ENCODE measurements at places on chromosomes 2 and 18.

DNA sequence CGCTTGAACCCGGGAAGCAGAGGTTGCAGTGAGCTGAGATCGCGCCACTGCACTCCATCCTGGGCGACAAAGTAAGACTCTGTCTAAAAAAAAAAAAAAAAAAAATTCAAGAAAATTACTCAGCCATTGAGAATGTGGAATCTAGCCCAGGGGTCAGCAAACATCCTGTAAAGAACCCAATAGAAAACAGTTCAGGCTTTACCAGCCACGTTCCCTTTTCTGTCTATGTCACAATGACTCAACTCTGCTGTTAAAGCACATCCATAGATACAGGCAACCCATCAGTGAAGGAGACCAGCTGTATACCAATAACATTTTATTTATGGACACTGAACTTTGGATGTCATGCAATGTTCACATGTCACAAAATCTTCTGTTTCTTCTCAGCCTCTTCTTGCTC is 435.6 kb upstream of the GYPC start:
- no peak for DNase-seq

DNA sequence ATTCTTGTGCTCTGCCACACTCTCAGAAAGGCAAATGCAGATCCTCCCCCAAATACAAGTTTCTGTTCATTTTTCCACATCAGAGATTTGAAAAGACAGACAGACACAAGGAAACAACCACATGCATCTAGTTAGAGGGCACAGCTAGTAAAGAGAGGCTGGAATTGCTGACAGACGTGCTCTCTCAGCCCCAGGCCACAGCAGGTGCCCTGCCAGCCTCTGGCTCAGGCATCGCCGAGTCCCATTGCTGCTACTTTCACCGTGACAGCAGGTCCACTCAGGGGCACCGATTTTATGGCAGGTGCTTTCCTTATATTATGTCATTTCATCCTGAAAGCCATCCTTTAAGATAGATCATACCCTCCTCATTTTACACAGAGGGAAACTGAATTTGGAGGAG is 507.5 kb downstream of the EIPR1 start:
- DNase-seq: no peak

- no peak for DNase-seq
Observed at GRCh38 chr2:100802066-100802465, 17.9 kb upstream of the NPAS2 start.

DNA sequence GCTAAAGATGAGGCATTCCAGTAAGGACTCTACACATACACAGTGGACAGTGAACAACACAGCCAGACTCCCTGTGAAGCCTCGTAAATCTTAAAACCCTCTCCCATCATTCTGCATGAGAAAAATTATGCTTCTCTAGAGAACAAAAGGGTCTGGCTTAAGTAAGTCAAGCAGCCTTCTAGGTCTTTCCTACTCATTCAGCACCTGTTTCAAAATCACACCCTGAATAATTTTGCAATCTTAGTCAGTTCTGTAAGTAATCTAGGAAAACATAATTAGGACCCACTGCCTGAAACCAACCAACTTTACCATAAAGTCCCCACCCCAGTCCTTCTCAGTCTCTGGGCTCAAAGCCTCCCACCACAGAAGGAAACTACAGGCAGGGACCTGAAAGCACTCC is 19.7 kb downstream of the IAH1 start:
- no peak for DNase-seq

- DNase-seq: no peak
Observed at GRCh38 chr2:36526226-36526625, 71.7 kb downstream of the FEZ2 start.

DNA sequence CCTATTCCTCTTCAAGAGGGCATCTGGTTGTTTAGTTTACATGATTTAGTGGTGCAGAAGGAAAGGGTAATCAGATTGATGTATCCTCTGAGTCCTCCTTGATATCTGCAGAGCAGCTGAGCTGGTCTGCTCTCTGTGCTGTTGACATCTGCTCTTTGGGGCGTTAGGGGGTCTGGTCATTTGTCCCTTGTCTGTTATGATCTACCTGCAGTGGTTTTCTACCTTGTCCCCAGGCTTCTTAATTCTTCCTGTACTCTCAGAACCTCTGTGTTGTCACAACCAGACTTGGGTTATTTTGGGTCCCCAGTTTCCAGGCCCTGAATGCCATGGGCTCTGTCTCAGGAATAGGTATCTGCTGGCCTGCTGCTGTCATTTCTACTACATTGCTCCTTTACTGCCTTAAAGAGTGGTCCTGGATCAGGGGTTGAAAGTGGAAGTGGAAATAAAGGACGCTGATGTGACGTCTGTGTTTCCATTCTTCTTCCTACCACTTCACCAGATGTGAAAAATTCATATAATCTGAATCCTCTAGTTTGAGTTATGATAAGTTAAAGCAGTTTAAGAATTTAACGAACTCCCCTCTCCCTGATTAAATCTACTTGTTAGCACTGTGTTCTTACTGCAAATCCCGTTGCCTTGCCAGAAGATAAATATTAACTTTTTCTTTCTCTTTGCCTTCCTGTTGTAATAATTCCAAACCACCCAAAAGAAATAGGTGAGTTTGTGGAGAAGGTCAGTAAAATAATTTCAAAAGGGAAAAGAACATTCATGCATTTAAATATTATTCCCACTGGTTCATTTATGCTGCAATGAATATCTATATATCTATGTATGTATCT is 16.6 kb upstream of the CPS1 start:
- no peak for DNase-seq

- no peak for DNase-seq
Observed at GRCh38 chr2:199552141-199552540, 94.4 kb upstream of the SATB2 start.

DNA sequence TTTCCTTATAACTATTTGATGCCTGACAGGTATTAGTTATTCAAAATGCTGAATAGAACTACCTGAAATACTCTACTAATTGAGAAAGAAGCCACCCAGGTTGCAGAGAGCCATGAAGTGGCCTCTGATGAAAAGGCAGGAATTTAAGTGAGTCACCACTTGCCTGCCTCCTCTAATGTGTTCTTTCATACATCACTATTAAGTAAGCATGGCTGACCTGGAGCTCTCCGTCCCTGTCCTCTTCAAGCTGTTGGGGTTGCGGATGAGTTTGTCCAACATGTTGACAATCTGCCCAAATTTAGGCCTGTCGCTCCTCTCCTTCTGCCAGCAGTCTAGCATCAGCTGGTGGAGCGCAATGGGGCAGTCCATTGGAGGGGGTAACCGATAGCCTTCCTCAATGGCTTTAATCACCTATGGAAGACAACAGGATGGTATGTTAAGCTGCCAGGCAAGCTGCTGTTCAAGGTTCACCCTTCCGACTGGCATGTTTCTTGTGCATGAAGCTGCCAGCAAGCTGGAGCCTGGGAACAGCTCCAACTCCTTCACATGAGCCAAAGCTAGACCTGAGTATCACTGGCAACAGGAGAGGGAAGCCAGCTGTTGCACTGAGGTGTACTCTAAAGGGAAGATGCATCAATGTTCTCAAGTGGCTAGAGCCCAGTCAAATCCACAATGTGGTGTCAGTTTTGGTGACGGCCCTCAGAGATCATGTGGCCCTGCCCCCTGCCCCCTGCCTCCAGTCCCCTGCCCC is 142.2 kb downstream of the EPHA4 start:
- DNase-seq: no peak

DNA sequence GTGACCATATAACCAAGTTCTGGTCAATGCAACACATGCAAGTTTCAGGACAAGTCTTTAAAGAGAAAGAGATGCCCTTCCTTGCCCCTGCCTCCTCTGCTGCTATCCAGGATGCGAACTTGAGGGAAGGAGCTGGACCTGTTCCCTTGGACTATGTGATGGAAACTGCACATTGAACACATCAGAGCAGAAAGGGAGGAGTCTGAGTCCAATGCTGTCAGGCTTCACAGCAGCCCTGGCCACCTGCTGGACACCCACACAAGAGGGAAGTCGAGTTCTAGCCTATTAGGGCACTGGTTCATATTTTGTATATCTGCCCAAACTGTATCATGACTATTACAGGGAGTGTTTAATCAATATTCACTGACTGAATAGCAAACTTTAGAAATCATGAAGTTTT is 38.3 kb upstream of the TEX51 start:
- DNase-seq: no peak

DNA sequence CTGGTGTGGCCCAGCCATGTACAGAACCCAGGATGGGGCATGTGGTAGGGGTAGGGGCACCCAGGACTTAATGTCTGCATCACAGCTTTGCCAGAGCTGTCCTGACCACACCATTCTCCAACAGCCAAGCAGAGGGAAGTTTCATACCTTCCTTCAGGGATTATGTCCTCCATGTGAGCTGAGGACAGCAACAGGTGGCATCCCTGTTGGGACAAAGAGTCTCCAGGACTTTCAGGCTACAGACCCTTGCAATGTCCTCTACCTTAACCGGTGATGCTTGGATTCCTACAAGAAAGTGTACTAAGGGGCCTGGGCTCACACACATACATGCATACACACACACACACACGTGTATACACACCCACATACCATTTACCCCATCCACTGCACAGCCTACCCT is 227.0 kb upstream of the SIX2 start:
- DNase-seq: no peak

DNA sequence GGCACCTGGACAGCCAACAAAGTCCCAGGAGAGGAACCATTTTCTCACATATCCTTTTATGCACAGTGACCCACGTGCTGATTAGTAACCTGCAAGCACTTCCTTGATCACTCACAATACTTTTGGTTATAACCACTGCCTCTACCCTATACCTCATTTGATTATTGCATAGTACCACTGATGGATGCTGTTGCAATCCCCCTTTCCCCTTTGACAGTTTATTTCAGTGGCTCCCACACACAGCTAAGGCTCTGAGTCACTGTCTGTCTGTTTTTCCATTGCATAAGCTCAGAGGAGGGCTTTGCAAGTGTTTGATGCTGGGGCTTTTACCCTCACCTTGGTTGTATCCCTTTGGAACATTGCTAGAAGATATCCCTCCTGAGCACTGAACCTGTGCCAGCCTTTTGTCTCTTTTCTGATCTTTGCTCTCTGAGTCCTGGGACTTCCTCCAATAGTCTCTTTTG is 101.7 kb upstream of the RBBP8 start:
- no peak for DNase-seq

DNA sequence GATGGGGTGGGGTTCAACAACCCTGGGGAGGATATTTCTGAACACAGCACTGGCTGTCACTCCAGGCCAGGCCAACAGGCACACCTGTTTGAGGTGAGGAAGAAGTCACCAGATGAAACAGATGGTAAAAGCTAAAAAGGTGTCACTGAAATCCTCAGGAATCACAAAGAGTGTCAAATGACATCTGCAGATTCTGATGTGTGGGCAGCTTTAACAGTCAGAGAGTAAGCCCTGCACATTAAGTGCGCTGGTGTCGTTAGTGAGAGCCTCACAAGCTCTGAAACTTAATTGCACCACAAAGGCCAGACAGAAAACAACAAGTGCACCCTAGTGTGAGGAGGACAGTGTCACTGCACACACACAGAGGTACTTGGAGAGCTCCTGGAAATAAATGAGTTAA is 13.6 kb downstream of the FLACC1 start:
- no peak for DNase-seq

DNA sequence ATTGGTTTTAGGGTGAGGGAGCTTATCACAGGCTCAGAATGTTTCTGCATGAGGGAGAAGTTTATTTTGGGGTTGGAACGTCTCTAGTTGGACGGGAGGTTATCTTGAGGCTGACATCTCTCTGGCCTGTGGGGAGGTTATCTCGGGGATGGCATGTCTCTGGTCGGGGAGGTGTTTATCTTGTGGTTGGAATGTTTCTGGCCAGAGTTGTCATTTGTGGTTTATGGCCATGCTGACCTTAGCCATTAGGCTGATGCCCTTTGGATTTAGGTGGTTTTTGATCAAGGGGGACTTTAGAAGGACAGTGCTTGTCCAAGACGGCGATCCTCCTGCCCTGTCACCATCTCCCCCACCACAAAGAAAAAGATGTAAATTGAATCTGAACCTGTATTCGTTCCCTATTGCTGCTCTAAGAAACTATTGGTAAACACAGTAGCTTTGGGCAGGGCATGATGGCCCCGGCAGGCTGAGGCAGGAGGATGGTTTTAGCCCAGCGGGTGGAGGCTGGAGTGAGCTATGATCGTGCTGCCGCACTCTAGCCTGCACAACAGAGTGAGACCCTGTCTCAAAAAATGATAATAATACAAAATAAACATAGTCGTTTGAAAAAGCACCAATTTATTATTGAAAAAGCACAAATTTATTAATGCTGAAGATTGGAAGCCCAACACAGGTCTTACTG is 17.8 kb upstream of the MPPE1 start:
- DNase-seq: no peak

- no peak for DNase-seq
Observed at GRCh38 chr2:1584691-1585485, 159.4 kb downstream of the PXDN start.

DNA sequence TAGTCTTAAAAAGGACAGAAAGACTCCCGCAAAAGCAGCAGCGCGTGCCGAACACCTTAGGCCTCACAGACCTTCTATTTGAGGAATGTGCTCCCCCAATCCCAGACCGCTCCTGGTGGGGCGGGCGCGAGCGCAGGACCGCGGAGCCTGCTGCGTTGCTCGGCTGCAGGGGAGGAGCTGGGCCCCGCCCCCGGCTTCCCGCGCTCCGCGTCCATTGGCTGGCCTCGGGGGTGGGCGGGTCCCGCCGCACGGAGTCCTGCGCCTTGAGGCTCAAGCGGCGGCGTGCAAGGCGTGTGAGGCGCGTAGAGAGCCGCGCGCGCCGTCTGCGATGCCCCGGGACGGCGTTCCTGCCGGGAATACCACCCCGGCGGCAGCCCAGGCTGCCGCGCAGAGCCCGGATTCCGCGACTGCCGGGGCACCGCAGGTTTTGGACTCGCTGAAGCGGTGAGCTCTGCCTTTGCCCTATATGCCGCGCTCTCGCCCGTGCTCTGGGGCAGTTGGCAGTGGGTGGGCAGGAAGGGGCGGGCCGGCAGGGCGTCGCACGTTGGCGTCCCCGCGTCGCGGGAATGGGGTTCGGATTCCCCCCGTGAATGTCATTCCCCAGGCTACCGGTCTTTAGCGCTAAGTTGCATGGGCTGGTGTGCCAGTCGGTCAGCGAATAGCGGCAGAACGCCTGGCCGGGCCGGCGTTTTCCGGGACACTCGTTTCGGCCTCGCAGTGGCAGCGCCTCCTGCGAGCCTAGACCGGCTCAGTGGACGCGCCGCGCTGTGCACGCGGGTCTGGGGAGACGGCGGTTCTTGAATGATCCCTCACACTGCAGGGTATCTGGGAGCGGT is 49.6 kb upstream of the PAIP2B start:
- DNase-seq: peak; percentile 61

GRCh38 chr2:134917888-134918525 is 615 bp upstream of the CCNT2 start:
- peak; percentile 91 for DNase-seq

GRCh38 chr2:30385327-30385726 is 61.7 kb upstream of the LCLAT1 start:
- DNase-seq: no peak

- DNase-seq: no peak
Observed at GRCh38 chr2:45945302-45945717, 293.8 kb downstream of the PRKCE start.

GRCh38 chr2:26595146-26595545 is 46.0 kb downstream of the CIB4 start:
- no peak for DNase-seq

Data from NCI-H1436 (cell line).